ENCODE measurements at places on chromosomes 5 and 9.

DNA sequence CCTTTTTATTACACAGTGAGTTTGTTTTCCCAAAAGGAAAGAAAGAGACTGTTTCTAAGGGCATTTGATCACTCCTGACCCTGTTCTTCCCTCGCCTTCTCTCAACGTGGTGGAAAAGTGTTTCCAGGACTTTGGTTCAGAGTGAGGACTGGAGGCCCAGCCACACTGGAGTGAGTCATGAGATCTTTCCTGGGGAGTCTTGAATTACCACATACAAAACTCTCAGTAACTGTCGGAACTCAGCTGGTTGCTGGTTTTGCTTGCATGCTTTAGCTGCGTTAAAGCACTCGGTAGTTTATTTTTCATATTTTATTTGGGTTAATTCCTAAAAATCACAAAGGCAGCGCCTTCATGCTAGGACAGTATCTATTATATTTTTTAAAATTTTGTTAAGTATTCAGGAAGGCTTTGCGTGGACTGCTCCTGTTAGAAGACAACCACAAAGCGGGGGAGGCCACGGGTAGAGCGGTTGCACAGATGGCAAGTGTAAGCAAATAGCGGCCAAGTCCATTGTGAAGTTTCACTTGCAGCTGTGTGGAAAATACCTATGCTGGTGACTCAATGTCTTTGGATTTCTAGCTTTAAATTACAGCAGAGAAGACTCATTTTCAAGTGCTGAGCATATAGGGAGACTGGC is 77.7 kb downstream of the ARSB start:
- DNase-seq, result peak; percentile 11

GRCh38 chr9:130137641-130138081 is 34.5 kb upstream of the NCS1 start:
- DNase-seq, result no peak

DNA sequence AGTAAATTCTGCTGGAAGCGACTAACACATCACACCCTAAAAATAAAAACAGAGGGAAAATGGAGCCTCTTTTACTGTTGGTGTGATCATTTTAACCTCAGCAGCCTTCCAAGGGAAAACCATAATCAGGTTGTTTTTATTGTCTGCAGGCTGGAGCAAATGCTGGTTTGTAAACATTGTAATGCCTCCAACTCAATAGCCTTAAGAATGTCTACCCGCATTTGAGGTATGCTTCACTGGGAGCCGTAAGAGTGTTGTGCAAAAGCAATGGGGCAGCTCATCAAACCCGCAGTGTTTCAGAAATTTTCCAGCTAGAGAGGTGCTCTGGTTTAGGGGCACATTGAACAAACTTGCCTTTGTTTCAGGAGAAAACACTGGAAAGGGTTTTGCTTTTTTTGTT is 17.0 kb downstream of the NIM1K start:
- DNase-seq, result no peak

- no peak for DNase-seq
These were observed 152.5 kb downstream of the MUSK start for GRCh38 chr9:110821064-110821463.

DNA sequence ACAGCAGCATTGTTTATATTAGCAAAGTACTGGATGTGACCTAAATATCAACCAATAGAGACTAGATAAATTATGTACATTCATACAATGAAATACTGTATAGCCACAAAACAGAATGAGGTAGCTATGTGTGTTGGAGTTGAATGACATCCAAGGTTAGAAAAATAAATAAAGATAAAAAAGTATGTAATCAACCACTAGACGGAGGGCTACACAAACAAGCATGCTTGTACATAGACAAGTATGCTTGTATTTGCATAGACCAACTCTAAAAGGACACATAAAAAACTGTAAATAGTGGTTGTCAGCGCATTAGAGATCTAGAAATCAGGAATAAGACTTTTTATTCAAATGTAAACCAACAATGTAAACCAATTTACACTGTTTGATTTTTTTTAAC is 3.0 kb downstream of the FEM1C start:
- DNase-seq, result no peak

DNA sequence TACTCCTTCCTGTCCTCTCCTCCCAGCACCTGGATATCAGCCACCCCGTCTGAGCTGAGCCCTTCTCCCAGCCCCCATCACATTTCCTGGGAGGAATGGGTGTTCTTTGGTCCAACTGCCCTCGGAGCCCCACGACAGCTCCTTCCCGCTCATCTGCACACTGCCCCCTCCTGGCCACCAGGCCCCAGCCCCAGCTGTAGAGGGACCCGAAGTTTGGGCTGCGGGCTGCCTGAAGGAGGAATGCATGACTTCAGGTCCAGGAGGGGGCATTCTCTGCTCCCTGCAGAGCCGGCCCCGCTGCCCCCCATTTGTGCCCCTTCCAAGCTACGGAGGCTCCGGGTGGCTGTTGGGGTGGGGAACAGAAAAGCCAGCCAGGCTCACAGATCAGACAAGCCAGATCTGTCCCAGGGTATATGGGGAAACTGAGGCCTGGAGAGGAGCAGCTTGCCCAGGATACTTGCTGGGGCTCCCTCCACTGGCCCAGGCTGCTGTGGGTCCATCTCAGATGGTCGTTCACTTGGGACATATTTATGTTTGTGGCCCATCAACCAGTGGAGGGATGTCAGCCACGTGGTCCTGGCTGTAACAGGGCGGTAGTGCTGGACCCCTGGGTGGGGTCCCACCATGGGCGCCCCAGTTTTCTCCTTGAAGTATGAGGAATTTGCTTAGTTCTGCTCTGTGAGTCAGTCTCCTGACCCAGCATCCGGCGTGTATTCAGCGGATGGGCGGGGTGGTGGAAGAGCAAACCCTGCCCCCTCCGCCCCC is 33.1 kb downstream of the DAB2IP start:
- no peak for DNase-seq

GRCh38 chr5:36659411-36659810 is 53.0 kb downstream of the SLC1A3 start:
- DNase-seq, result no peak

DNA sequence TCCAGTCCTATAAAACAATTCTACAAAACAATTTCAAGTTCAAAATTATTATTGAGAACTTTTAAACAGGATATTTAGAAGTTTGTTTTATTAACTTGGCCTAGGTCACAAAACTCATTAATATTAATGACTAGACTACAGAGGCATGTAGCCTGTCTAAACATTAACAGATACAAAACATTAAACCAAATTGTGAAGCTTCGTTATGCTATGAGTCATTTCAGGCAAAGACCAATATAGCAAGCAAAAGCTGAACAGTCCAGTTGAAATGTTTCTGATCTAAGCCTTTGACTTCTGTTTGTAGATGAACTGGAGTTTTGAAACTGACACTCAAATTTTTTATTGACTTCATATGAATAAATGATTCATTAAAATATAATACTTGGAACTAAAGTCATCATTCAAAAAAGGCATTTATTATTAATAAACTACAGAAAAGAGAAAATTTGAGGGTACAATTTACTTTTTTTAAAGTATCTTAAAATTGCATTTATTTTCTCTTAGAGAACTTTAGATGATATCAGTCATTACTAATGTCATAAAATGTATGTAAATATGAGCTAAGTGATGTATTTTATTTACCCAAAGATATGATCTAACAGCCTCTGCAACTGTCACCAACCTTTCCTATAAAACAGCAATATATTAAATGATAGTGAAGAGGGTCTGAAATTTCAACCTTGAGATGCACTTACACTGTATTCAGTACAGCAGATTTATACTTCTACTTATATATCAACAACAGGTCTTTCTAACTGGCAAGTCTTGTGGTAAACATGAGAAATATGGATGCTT is 188.8 kb downstream of the COMMD10 start:
- DNase-seq, result no peak

DNA sequence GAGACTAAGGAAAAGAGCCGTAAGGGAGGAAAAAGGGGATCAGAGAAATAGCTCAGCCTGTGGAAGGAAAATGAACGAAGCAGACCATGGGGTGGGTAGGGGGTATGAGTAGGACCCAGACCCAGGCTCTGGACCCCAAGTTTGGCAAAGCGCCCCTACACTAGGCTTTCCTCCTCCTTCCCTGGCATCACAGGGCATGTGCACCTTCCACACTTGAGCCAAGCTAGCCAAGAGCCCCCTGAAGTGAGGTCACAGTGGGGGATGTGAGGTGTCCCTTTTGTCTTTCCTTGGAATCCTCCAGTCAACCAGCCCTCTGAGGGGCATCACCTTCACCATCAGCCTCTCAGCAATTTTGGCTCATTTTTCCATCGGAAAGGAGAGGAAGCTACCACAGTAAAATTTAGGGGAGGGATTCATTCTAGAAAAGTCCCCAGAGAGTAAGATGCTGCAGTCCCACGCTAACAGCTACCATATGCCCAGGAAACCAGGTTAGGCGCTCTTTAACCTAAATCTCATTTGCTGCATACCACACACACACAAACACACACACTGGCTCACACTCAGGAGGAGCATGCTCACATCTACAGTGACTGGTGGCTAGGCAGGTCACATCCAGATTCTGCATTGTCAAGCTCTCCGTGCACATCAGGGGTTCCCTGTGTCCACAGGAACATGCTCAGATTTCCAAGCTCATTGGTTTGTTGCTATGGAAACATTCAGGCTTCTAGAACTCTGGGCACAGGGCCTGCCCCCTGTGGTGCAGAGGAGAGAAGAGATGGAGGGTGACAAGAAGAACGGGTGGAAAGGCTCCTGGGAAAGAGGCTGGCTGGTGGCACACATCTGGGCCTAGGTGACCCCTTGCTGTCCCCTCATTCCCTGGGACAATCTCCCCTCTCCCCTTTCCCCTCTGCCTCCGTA is 9.9 kb downstream of the REEP2 start:
- DNase-seq, result no peak

- no peak for DNase-seq
These were observed 4.4 kb downstream of the SLIT3 start for GRCh38 chr5:169296419-169297143.

Data from stimulated activated naive B cell treated with anti-CD40 and anti-IgM and Interleukin-4, amounts not matched to agents 10 μg/mL and 1 μg/mL and 100 μg/mL, for 72 hours (primary cell).